Pancreas (tissue), 10 donors: ENCODE measurements at places on chromosomes 1 and 21. TPM values are rescaled to one million over a fixed set of nuclear protein-coding genes. Genes with fewer than 3 reads are reported as not detected.
A peak's percentile ranks its signal among the peaks of the same experiment; 100 is the strongest.

DNA sequence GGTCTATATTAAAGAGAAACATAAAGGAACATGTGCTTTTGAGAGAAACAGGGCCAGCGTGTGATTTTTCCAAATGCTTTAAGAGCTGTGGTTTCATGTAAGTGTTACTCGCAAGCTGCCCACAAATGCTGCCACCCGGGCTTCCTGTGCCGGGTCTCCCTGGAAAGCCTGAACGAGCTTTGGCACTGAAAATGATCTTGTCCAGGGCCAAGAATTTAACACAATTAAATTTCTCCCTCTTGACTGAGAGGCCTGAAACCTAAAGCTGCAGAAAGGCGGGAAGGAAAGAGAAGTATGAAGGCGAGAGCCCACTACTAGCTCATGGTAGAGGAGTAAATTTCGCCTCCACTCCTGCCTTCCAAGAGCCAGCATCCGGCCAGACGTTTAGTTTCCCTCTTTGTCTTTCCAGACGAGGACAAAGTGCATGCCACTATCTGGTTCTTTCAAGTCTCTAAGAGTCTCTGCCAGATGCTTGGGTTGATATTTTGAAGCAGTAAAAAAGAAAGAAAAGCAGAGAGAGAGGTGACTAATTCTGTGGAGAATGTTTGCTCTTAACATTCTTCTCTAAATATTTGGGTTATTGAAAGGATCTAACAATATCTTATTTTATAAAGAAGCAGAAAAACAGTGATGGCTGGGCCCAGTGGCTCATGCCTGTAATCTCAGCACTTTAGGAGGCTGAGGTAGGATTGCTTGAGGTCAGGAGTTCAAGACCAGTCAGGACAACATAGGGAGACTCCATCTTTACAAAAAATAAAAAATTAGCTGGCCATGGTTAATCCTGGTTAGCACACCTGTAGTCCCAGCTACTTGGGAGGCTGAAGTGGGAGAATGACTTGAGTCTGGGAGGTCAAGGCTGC is 100.0 kb upstream of the HNRNPU start:
- peak overlapping the region; percentile 74 for H3K27ac ChIP-seq
- no peak for DNase-seq
- H3K27me3 ChIP-seq: no peaks in the 10 kb centered on the region
- H3K4me1 ChIP-seq: peaks cover 28% of the 10 kb centered on the region
- H3K36me3 ChIP-seq: no peaks in the 10 kb centered on the region
- H3K4me3 ChIP-seq: no peak overlapping the region

GRCh38 chr1:87728169-87728568 is 399.5 kb downstream of the LMO4 start:
- no peak for DNase-seq
- H3K27ac ChIP-seq: no peak overlapping the region
- H3K36me3 ChIP-seq: no peaks in the 10 kb centered on the region
- H3K27me3 ChIP-seq: no peaks in the 10 kb centered on the region
- H3K4me3 ChIP-seq: no peak overlapping the region

DNA sequence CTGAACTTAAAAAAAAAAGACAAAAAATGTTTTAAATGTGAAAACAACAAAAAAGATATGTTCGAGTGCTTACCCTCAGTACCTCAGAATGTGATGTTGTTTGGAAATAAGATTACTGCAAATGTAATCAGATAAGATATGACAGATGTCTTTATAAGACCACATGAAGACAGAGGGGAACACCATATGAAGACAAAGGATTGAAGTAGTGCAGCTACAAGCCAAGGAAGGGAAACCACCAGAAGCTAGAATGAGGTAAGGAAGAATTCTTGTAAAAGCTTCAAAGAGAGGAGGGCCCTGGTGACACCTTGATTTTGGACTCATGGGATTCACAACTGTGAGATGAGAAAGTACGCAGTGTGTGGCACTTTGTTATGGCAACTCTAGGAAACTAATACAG is 15.4 kb downstream of the ASB17 start:
- no peak overlapping the region for H3K4me3 ChIP-seq
- no peaks in the 10 kb centered on the region for H3K4me1 ChIP-seq
- no peak for DNase-seq
- H3K27me3 ChIP-seq: no peaks in the 10 kb centered on the region
- H3K36me3 ChIP-seq: no peaks in the 10 kb centered on the region

DNA sequence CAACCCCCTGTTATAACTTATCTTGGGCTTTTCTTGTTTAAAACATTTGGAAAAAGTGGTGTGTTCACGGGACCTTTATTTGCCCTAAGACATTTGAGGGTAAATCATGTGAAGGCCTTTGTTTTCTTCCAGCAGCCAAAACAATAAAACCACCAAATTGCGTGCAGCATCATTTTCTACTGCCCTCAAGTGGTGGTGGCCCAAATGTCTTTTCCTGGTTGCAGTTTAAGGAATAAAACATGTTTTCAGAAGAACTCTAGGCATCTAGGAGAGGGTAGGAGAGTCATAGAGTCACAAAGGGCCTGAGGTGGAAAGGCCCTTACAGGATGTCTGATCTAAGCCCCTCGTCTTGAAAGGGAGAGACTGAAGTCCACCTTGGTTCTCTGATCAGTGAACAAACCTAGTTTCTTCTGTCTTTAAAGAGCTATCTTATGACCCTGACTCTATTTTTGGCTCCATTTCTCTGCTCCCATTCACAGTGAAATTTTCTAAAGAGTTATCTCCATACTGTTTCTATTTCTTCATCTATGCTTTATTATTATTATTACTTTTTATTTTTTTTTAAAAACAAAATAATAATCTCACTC is 16.0 kb upstream of the EPS15 start:
- H3K27ac ChIP-seq: no peak overlapping the region
- H3K4me1 ChIP-seq: no peaks in the 10 kb centered on the region
- H3K36me3 ChIP-seq: no peaks in the 10 kb centered on the region
- DNase-seq: no peak
- no peaks in the 10 kb centered on the region for H3K27me3 ChIP-seq

OPTC gene
- not detected for total RNA-seq

LEMD1 gene
- total RNA-seq: 0.28 TPM

DNA sequence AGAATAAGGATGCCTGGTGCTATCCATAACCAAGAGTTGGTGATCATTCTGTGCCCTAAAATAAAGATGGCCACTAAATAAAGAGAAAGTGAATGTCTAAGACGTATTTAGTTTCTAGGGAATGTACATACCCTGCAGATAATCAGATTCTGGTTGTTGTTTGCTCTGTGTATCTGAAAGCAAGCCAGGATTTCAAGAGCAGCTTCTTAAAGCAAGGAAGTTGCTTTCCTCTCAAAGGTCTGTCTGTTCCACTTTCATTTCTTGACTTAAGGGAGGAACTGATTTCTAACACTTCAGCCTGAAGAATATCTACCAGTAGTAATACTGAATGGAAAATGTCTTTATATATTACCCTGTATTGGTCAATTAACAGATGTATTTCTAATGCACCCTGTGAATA is 88.8 kb downstream of the KIF1B start:
- no peak overlapping the region for H3K4me3 ChIP-seq
- no peak overlapping the region for H3K27ac ChIP-seq
- DNase-seq: no peak
- no peaks in the 10 kb centered on the region for H3K4me1 ChIP-seq

GRCh38 chr1:172650474-172651193 is 8.3 kb upstream of the FASLG start:
- no peak overlapping the region for H3K27ac ChIP-seq
- no peak overlapping the region for H3K4me3 ChIP-seq
- no peaks in the 10 kb centered on the region for H3K36me3 ChIP-seq
- DNase-seq: no peak
- no peaks in the 10 kb centered on the region for H3K4me1 ChIP-seq
